ENCODE measurements at places on chromosomes 12 and 14.

DNA sequence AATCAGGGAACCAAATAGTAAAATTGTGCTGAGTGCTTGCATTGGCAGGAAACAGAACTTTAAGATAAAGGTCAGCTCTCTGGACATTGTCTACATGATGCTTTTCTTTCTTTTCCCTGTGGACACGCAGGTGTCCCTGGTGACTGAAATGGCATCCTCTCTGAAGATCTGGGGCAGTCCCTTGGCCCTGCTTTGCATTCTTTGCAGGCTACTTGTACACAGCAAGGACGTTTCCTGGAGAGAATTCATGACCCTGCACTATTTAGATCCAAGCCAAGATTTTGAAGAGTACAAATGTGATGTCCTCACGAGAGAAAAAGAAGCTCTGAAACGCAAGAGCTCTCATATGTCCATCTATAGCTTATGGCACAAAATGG is 11.3 kb upstream of the EDDM3A start:
- no peak for DNase-seq

DNA sequence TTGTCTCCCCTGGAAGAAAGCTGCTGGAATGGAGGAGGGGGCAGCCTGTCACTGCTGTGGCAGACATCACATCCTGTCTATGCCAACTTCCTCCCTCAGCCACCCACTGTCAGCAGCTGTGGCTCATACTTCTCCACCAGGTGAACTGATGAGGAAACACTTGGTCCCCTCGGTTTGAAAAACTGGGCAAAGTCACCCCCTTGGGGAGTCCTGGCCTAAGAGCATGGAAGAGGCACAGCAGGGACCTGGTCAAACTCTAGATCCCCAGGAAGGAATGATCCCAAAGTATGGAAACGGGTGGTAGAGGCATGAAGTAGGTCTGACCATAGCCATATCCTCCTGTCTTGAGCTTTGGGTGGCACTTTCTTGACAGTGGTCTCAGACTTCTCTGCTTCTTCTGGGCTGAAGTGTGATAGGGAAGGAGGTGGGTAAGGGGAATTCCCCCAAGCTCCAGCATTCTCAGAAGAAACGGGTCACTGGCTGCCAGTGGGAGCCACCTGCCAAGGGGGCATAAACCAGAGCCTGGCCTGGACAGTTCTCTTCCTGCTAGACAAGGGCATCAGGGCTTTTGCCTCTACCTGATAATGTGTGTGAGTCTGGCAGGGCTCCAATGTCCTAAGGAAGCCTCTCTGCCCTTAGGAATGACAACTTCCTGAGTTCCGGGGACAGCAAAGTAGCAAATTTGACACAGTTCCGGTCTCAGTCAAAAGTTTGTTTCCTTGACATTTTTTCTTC is 36.0 kb downstream of the FMNL3 start:
- no peak for DNase-seq

- peak; percentile 25 for DNase-seq
These were observed 26.2 kb downstream of the RFLNA start for GRCh38 chr12:124321040-124321481.

- no peak for DNase-seq
These were observed 5.0 kb upstream of the GPR162 start for GRCh38 chr12:6816598-6816997.

DNA sequence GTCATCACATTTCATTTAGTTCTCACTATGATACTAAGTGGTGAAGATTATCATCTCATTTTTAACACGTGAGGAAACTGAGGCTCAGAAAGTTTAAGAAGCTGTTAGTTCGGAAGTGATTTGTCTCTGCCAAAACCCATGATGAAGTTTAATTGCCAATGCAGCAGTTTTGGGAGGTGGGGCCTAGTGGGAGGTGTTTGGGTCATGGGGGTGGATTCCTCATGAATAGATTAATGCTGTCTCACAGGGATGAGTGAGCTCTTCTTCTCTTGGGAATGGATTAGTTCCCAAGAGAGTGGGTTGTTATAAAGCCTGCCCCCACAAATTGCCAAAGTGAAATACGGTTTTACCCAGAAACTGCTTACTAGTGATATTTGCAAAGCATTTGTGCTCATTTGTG is 91.5 kb upstream of the IGF1 start:
- DNase-seq = no peak

- DNase-seq = peak; percentile 56
These were observed at the start of gene TEAD4 for GRCh38 chr12:2959192-2959504. Gene TEAD4 (plus strand): TSS chr12:2959397.

- peak; percentile 15 for DNase-seq
These were observed 9.4 kb upstream of the RPS6KL1 start for GRCh38 chr14:74932401-74932901.

DNA sequence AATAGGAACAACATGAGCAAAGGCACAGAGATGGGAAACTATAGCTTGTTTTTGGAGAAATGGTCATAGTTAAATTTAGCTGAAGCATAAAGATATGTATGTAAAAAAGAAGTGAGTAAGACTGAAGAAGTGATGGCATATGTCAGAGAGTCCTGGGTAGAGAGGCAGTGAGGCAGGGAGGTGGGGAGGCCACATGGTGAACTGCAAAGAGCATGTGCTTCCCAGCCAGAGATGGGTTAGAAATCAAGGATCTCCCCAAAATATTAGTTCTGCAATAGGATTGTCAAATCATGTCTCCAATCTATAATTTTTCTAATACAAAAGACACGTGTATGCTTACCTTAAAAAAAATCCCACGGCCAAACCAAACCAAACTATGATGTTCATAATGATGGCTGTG is 82.1 kb upstream of the STXBP6 start:
- no peak for DNase-seq

DNA sequence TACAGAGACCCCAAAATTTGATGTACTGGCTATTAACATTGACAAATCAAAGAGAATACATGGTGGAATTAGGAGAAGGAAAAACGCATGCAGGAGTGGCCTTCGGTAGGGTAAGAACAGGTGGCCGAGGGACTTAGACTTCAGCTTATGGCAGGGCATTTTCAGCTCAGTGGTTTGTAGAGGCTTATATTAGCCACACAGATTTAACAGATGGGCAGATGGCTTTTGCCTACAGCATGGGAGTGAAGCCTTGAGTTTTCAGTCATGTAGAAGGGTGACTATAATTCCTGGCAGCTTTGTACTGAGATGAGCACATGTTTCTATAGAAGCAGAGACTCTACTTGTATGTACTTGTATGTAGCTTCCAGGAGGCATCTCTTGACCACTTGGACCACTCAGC is 40.9 kb upstream of the PLEKHA5 start:
- no peak for DNase-seq

- peak; percentile 72 for DNase-seq
These were observed 80.2 kb downstream of the KCNA5 start for GRCh38 chr12:5123921-5124320.

- DNase-seq = peak; percentile 37
These were observed 20.2 kb downstream of the SLC2A3 start for GRCh38 chr12:7915661-7916403.

DNA sequence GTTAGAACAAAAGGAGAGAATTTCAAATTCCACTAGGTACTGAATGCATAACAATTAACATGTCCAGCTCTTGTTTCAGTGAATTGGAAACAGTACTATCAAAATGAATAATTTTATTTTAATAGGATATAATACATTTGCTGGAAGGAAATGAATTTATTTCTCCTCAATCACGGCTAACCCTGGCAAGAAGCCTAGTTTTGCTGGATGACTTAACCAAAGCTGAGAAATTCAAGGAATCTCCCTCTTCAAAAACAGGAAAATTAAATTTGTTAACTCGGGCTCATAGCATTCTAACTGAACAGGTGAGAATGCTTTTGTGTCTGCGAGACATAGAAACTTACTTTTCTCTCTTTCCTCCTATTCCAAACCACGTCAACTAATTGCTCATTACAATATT is 163.5 kb upstream of the NEDD1 start:
- DNase-seq = peak; percentile 58

- DNase-seq = no peak
These were observed 4.5 kb downstream of the SLC11A2 start for GRCh38 chr12:51021694-51022093.

GRCh38 chr14:61385002-61385685 is 63.8 kb downstream of the PRKCH start:
- peak; percentile 6 for DNase-seq

DNA sequence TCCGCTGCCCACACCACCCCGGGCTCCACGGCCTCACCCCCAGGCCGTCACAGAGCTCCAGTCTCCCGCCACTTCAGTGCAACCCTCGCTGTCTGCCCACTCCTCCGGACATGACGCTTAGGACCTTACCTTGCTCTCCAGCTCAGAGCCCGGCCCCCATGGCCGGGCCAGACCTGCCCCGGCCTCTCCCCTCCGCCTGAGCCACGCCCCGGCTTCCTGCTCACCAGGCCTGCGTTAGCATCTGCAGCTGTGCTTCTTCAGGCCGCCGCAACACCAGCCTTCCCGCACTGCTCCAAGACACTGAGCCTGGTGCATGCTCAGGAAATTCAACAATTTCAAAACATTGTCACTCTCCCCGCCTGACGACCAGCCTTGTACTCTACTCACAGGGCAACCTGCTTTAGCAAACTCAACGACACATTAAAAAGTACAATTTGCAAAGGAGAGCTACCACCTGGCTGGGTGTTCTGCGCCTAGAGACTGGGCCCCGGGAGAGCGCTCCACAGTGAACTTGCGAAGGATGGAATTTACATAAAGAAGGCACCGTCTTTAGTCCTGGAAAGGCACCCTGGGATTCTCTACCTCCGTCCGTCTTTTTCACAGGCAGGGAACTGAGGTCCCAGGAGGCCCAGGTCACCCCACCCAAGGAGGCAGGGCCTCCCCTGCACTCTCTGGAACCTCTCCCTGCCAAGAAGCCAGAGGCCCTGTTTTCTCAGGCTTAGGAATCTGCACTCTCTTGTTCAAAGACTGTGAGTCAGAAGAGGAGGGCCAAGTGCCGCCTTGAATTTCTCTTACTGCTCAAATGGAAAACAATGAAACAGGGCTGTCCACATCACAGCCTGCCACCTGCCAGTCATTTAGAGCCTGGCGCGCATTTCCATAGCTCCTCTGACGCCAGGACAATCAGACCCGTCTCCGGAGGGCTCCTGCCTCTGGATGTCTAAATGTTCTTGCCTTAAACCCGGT is 51.3 kb downstream of the STX2 start:
- peak; percentile 49 for DNase-seq

GRCh38 chr12:105214670-105215375 is 21.2 kb downstream of the APPL2 start:
- no peak for DNase-seq

DNA sequence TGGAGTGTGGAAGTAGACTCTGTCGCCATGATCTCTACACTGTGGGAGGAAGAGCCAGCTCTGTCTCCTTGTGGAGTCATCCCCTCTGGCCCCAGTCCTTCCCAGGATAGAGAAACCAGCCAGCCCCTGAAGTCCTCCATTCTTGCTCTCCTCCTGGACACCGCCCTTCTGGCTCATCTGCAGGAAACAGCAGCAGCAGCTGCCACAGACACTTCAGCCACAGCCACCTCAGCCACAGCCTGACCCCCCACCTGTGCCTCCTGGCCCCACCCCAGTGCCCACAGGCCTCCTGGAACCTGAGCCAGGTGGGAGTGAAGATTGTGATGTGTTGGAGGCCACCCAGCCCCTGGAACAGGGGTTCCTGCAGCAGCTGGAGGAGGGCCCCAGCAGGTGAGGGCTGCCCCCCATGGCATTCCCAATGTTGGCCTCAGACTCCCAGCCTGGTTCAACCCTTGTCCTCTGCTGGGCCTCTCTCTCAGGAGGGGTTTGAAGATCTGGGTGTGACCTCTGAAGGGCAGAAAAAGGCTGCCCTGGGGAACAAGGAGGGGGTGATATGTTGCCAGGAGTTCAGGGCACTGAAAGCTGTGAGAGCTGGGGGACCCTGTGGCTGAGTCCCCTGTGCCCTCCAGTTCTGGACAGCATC is 10.5 kb downstream of the PRPF40B start:
- no peak for DNase-seq

GRCh38 chr12:21823581-21823980 is 49.1 kb upstream of the KCNJ8 start:
- peak; percentile 51 for DNase-seq

DNA sequence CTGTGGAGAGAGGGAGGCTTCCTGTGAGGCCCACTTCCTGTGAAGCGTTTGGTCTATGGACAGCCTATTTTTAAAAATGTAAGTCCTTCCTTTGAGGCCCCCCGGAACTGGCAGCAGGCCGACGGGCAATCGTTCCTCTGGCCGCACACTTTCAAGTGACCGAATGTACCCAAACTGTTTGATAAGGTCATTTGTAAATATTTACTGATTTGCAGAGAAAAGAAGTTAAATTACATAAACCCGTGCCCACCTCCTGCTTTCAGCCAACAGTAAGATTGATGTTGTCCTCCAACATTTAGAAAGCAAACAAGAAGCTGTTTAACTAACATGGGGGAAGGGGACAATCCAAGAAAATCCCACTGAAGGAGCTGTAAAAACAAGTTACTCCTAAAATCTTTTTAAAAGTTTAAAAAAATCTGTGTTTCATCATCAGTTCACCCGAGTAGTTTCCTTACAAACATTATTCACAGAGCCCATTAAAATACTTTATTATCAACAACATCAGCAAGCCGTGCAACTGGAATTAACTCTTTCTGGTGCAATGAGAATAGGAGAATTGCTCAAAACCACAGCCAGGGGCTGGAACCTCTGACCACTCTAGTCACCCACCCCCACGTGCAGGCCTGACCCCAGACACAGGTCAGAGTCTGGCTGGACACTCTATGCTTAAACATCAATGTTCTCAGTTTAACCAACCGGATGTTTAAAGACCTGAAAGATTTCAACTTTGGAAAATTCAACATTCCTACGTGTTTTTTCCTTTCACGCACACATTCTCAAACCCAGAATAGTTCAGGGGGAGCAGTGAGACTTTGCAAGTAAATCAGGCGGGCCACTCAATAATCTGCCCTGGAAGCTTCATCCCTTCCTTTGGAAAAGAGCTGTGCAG is 65.3 kb downstream of the FOXN3 start:
- peak; percentile 69 for DNase-seq

DNA sequence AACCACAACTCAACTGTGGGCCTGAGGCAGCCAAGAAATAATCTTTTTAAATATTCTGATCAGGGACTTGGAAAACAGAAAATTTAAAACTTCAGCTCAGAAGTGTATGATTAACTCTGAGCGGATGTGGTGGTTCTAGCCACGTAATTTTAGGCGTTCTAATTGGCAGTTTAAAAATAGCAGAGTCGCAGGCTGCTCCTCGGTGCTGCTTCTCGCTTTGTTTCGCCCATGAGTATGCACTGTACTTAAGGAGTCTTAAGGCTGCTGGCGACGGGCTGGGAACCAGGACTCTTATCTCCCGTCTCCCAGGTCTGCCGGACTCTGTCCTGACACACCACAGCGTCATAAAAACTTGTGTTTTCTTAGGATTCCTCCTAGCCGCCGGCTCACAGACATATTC is 113.4 kb upstream of the PELI2 start:
- peak; percentile 91 for DNase-seq

DNA sequence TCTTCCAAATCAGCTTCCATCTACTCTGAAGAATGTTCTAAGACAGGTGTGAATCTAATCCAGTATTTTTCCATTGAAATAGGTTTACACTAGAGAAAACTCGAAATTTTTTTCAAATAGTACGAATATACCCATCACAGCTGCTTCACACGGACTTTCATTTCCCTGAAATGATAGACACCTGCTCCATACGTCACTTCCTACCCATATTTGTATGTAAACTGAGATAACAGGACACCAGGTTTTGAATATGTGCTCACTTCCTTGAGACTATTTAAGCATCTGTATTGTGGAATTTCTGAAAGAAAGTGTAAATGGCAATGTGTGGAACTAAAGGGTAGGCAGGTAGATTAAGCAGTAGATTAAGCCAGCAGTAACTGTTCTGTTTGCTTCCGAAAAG is 13.4 kb upstream of the ITPR2 start:
- DNase-seq = no peak

- no peak for DNase-seq
These were observed 133.2 kb downstream of the SLC38A4 start for GRCh38 chr12:46692606-46693005.
